Choroid plexus epithelial cell (primary cell): ENCODE measurements at places on chromosomes 4 and X.

- DNase-seq: no peak
Observed at GRCh38 chr4:3240936-3241522, 7.9 kb upstream of the MSANTD1 start.

- DNase-seq: peak; percentile 49
Observed at GRCh38 chrX:17732138-17732783, 5.0 kb upstream of the SCML1 start.

DNA sequence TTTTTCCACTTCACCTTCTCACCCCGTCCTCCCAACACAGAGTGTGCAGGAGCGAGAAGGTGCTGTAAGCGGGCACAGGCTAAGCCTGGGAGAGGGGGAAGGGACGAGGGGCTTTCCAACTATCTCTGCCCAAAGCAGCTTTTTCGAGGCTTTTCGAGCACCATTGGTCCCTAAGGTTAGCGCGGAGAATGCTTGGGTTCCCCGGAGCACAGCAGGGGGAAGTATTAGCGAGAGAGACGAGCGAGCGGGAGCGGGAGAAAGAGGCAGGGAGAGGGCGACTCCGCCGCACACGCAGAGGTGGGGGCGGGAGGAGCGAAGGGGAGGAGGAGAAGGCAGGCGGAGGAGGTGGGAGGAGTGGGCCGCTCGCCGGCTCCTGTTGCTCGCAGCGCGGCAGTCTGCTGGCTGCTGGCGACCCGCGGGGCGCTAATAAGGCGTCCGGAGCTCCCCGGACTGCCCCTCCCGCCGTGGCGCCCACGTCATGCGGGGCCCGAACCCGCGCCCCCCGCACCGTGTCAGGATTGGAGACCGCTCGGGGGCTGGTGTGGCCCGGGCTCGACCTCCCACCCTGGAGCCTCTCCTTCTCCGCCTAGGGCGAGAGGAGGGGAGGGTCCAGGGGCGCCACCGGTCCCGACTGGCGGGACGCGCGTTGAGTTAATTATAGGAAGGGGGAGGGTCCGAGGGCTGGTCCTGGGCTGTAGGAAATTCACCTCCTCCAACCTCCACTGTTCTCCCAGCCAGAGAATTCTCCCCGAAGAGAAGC is at the start of gene ADAMTS3:
ADAMTS3 (minus strand) TSS at position 263 of the 760 bp plus-strand sequence. CDS start 459 bp downstream, outside the sequence.
- peak; percentile 74 for DNase-seq

DNA sequence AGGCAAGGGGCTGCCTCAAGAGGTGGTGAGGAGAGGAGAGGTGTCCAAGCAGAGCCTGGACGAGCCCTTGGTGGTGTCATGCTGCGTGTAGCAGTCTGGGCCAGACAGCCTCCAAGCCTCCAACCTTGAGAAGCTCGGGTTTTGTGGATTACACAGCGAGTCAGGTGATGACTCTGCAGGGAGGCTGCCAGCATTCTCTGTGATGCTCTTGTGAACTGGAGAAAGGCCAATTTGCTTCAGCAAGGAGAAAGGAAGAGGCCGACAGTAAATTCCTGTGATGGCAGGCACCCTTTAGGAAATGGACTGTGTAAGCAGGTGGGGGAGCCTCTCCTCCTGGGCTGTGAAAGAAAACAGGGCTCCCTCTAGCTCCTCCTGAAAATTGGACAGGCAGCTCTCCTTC is 36.0 kb upstream of the CD99L2 start:
- peak; percentile 76 for DNase-seq

GRCh38 chr4:113122066-113122465 is 72.6 kb downstream of the ANK2 start:
- DNase-seq: no peak

DNA sequence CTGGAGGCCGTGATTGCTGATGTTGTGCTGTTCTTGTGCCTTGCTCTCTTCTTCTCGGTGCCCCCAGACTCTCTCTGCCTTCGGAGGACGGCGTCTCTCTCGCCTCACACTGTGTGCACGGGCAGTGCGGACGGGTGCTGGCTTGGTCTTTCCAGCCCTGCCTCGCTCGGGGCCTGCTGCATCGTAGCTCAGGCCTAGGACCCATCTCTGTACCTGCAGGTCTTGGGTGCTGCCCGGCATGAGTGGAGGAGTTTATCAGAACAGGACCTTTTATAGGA is 18.2 kb downstream of the RGS12 start:
- no peak for DNase-seq

- no peak for DNase-seq
Observed at GRCh38 chr4:18422685-18423084, 401.1 kb upstream of the LCORL start.

- no peak for DNase-seq
Observed at GRCh38 chrX:97260679-97261078, 377.0 kb downstream of the RPA4 start.

DNA sequence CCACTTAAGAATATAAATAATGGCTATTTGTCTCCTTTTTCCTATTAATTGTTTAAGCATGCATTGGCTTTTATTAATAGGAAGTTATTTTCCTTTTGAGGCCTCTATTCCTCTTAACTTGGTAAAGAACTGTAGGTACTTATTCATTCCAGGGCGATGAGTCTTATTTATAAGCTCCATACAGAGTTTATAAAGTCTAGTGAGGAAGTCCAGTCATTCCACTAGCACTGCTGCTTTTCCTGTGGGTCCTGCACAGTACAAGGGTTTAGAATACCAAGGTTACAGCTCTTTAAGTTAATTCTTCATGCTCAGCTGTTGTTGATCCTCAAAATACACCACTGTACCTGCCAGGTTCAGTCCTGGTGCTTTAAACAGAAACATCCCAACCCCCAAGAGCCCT is 28.5 kb upstream of the WNK3 start:
- peak; percentile 19 for DNase-seq

DNA sequence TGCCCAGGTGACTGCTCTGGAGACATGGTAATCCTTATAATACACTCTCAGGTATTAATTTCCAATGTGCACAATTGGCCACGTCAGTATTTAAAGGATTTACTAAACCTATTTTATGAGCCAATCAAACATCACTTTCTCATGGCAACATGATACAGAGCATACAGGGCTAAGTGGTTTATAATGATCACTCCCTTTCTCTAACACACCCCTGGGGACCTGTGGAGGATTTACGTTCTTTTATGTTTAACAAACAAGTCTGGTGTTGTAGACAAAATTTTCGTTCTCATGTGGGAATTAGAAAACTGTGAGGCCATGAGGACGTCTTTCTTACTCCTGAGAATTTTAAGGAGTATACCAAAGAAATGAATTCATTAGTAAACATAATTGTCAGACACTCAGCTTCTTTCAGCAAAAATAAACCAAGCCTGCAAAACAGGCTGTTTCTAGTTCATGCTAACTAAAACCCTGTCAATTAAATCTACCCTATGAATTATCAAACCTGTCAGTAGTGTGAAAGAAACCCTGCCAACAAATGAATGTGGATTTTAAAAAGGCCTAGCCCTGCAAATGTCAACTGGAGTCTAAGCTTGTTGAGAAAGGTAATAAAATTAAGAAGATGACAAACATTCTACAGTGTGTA is 155.8 kb downstream of the PDGFC start:
- no peak for DNase-seq

DNA sequence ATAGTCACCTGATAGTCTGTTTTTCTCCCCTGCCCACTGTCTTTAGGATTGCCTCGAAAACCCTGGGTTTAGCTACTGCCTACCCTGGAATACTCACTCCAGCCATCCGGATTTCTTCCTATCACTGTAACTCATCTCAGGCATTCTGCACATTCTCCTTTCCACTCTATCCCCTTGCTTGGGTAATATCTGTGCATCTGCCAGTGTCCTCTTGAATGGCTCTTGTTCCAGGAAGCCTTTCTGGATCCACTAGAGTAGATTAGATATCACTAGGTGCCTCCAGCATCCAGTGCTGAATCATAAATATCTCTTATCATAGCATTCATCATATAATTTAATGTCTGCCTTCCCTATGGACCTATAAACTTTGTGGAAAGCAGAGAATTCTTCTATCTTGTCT is 17.1 kb upstream of the GALNT7 start:
- no peak for DNase-seq

DNA sequence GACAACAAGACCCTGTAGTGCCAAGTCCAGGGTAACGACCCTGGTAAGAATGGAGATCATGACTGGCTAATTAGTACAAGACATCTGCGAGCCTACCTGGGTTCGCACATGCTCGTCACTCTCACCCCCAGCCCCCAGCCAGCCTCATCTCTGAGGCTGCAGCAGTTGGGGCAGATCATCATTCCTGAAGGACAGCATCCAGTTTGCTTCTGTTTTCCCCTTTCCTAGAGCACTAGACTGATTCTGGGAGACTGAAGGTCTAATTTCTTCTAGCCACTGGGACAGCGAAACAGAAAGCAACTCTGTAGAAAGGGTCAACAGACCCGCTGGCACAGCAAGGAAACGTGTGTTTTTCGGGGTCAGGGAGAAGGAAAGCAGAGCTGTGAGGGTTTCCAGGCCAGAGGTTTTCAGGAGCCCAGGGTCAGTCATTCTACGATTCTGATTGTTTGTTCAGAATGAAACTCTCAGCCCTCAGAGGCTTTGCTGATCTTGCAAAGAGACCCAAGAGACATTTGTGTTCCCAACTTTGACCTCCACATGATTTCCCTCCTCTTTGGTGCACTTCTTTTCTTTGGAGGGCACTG is 343.1 kb upstream of the NOCT start:
- DNase-seq: no peak

GRCh38 chrX:100687546-100687945 is 43.5 kb downstream of the SRPX2 start:
- DNase-seq: no peak

DNA sequence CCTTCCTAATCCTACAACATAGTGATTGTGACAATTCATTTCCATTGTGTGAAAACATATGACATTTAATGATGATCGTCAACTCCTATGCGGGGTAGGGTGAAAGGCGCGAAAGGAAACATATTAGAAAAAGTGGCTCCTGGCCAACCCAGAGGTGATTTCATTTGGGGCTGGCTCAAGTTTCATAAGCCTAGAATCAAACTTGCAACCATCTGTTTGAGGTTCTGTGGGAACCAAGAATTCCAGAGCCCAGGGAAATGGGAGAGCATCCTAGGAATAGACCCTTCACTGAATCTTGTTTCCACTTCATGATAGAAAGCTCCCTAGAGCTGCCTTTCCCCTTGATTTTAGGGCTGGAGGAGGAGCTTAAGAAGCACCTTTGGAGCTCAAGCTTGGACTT is 101.3 kb upstream of the EGFL6 start:
- DNase-seq: no peak

- peak; percentile 26 for DNase-seq
Observed at GRCh38 chr4:84470204-84470785, 28.8 kb downstream of the NKX6-1 start.

- no peak for DNase-seq
Observed at GRCh38 chrX:24508375-24508774, 43.3 kb downstream of the PDK3 start.

- DNase-seq: no peak
Observed at GRCh38 chrX:122248681-122249080, 935.4 kb upstream of the GRIA3 start.

DNA sequence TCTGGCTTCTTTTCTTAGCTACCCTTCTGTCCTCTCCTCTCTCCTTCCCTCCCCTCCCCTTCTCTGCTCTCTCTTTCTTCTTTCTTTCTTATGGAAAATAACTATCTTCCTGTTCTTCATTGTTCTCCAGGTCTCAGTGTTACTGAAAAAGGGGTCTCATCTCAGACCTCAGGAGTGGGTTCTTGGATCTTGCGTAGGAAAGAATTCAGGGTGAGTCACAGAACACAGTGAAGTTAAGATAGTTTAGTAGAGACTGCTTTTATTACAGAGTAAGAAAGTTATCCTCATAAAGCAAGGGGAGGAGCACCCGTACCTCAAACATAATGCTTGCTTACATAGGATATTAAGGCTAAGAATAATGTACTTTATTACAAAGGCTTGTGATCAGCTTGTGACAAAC is 31.8 kb upstream of the CWH43 start:
- peak; percentile 34 for DNase-seq

DNA sequence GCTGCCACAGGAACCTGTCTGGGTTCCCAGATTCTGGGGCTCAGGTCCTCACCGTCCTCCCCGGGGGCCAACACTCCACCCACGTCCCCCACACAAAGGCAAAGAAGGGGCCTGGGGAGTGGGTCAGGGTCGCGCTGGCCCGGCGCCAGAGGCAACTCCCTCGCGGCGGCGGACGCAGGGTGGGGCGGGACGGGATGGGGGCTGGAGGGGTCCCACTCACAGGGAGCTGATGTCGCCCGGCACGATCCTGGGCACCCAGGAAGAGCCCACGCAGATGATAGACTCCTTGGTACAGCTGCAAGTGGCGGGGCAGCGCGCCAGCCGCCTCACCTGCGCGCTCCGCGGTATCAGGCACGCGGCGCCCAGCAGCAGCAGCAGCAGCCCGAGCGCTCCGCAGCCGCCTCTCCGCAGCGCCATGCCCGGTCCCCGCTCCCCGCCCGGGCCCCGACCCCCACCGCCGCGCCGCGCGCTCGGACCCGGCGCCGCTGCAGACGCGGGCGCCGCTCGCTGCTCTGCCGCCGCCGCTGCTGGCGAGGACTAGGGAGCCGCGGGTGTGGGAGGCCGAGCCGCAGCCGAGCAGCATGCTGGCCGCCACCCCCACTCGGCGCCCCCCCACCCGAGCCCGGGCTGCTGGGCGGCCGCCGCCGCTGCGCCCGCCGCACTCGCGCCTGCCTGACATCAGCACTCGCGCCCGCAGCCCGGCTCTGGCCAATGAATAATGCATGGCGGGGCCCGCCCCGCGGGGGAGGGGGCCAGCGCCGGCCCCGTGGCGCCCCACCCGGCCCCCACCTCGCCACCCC is at the start of gene LGI2:
LGI2 (minus strand) TSS at position 670 of the 800 bp plus-strand sequence; CDS start at position 417, 253 bp downstream.
- peak; percentile 4 for DNase-seq

GRCh38 chr4:100690812-100691211 is 173.0 kb upstream of the EMCN start:
- no peak for DNase-seq

DNA sequence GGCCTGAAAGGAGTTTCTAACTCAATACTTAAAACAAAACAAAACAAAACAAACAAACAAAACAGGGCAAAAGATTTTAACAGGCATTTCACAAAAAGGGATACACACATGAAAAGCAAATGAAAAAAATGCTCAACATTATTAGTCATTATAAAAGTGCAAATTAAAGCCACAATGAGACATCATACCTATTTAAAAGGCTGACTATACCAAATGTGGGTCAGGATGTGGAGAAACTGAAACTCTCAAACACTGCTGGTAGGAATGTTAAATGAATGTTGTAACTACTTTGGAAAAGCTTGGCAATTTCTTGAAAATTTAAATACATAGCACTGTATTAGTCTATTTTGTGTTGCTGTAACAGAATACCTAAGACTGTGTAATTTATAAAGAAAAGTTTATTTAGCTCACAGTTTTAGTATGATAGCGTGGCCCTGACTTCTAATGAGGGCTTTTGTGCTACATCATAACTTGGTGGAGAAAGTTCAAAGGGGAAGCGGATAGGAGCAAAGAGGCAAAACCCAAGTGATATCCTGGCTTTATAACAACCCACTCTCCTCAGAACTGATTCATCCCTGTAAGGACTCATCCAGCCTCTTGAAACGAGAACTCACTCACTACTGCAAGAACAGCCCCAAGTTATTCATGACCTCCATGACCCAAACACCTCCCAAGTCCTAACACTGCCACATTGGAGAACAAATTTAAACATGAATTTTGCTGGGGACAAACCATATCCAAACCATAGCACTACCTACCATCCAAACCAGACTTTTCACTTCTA is 214.0 kb downstream of the TEX11 start:
- DNase-seq: no peak

- DNase-seq: no peak
Observed at GRCh38 chrX:55072286-55072685, 2.5 kb upstream of the PAGE2B start.

GRCh38 chrX:121504153-121504552 is 456.7 kb downstream of the GLUD2 start:
- no peak for DNase-seq
